Activated T-cell treated with anti-CD3 and anti-CD28 coated beads, Interleukin-2, amount 50 U/mL, for 48 hours (primary cell): ENCODE measurements at places on chromosomes 11 and 22.

- DNase-seq = no peak
Observed at GRCh38 chr22:22948651-22949571, 61.3 kb downstream of the IGLL5 start.

DNA sequence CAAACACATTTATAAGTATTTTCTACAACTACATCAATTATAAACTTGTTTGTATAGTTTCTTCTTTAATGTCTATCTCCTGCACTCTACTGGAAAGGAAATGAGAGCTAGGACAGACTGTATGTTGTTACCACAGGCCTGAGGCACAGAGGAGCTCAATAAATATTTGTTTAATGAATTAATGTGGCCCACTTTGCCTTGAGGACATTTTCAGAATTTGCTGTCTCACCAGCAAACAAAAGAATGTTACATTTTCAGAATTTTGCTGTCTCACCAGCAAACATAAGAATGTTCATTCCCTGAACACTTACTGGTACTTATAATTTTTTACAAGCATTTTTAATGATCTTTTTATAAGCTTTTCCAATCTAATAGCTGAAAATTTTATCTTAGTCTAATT lies 41.9 kb upstream of the WNT7B start:
- DNase-seq = no peak

DNA sequence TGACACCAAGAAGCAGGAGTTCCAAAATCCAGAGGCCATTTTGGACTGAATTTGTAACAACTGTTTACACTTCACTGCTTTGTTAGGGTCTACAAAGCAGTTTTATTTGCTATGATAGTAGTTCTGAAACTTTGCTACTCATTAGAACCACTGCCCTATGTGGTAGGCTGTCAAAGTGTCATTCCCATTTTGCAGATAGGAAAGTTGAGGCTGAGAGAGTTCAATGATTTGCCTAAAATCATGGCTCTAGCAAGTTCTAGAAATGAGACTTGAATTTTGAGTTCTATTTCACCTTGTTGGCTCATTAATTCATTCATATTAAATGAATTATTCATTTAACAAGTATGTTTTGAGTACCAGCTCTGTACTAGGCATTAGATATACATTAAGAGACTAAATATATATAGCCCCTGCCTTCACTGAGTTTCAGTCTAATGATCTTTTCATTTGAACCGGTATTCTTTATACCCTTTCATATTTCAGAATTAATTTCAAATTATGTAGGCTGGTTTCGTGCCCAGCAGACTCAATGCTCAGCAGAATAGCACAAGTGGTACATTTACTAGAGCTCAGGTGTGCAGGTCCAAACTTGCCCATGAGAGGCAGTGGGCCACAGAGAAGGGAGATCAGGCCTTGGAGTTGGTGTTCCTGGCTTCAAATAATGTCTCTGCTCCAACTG lies 93.5 kb downstream of the ME3 start:
- DNase-seq = no peak

- DNase-seq = no peak
Observed at GRCh38 chr11:82837650-82838049, 62.6 kb downstream of the PRCP start.

GRCh38 chr22:20574920-20575353 lies 67.5 kb downstream of the MED15 start:
- DNase-seq = no peak

DNA sequence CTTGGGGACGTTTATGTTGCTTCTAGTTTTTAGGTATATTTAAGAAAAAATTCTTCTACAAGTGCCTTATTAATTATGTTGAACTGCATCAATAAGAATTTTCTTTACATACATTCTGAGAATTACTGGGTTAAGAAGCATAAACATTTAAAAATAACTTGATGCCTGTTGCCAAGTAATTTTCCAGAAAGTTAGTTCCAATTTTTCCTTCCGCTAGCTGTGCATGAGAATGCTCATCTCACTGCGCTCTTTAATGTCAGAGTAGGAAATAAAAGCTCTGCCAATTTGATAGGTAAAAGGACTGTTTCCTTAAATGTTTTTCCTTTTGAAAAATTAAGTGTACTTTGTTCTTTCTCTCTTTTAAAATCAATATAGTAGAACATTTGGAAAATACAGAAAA lies 113.1 kb upstream of the ZBED5 start:
- DNase-seq = no peak

GRCh38 chr11:9184516-9184915 lies 80.6 kb downstream of the DENND5A start:
- no peak for DNase-seq
